ENCODE measurements at places on chromosomes 3 and 15. TPM values are rescaled to one million over a fixed set of nuclear protein-coding genes. Genes with fewer than 3 reads are reported as not detected.

Gene C3orf20
- total RNA-seq, result not detected

Gene CEP19
- 4.1 TPM for total RNA-seq

Gene SMAD6
- total RNA-seq, result 17.5 TPM

Gene PLA2G4E
- not detected for total RNA-seq

GRCh38 chr3:39982665-39983357 lies 173.4 kb downstream of the MYRIP start:
- DNase-seq, result no peak

GRCh38 chr3:175005193-175005592 lies 146.1 kb downstream of the NAALADL2 start:
- no peak for DNase-seq
